GM04503 (cell line): ENCODE measurements at places on chromosomes 6 and 20.
A peak's percentile ranks its signal among the peaks of the same experiment; 100 is the strongest.

DNA sequence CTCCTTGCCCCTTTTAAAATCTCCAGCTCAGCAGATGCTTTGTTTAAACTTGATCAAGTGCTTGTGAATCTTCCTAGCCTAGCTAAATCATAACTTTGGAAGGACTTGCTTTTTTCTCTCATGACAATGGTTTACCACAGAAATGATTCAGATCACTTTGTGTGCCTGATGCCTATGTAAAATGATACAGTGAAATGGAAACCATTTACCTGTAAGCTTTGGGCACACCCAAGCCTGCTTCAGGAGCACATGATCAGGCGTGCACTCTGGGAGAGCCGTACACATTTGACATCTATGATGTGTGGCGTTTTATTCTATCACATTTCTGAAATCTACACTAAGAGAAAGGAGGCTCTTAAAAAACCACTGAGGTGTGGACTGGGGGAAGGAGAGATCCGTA lies 41.1 kb downstream of the PTPN1 start:
- DNase-seq, result no peak

DNA sequence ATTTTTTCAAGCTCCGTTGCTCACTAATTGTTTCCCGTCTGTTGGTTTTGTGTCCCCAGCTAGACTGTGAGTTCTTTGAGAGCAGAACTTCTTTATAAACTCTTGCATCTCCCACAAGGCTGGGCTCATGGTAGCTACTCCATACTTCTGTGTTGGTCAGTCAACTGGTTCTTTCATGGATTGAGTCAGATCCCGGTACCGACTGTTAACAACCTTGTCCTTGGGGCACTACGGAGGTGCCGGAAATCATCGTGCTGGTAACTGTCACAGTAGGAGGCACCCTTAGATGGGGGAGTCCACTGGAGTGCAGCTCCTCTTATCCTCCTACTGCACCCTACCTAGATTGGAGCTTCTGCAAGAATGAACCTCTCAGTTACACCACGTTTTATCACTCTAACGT lies 8.6 kb upstream of the STX16 start:
- DNase-seq, result no peak

DNA sequence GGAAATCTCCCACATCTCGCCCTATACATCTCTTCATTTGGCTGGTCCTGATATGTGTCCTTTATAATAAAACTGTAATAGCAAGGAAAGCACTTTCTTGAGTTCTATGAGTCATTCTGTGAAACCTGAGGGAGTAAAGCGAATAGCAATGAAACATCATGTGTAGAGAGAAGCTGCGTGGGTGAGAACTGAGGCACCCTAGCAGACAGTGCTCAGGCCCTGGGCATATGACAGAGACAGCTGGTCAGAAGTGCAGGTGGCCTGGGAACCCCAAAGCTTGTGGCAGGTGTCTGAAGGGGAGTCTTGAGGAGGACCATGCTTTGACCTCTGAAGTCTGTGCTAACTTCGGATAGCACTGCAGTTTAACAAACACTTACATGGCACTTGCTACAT lies 1.3 kb upstream of the BLOC1S5 start:
- DNase-seq, result no peak

DNA sequence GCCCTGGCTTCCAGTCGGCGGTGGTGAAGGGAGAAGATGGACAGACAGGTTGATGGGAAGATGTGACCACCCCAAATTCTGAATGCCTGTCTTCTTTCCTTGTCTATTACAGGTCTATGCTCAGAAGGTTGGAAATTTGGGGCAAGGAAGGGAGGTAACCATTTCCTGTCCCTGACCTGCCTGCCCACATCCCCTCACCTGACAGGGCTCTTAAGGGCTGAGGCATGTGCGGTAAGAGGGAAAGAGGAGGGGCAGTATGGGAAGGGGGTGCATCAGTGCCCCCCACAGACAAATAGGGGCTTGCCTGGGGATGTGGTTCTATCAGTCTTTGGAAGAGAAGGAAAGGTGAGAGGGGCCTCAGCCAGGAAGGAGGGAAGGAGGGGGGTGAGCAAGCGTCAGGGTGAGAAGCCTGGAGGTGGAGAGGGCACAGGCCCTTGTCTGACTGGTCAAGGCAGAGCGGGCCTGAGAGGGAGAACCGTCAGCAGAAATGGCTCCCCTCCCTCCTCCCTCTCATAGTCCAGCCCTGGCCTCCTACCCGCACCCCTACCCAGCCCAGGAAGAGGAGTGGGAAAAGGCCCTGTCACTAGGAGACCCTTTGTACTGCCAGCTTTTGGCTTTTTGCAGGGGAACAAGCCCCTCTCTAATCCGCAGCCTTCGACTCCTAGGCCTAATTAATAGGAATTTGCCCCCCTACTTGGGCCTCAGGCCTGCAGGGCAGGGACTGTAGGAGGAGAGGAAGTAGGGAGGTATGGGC lies 104.4 kb upstream of the FOXP4 start:
- no peak for DNase-seq

DNA sequence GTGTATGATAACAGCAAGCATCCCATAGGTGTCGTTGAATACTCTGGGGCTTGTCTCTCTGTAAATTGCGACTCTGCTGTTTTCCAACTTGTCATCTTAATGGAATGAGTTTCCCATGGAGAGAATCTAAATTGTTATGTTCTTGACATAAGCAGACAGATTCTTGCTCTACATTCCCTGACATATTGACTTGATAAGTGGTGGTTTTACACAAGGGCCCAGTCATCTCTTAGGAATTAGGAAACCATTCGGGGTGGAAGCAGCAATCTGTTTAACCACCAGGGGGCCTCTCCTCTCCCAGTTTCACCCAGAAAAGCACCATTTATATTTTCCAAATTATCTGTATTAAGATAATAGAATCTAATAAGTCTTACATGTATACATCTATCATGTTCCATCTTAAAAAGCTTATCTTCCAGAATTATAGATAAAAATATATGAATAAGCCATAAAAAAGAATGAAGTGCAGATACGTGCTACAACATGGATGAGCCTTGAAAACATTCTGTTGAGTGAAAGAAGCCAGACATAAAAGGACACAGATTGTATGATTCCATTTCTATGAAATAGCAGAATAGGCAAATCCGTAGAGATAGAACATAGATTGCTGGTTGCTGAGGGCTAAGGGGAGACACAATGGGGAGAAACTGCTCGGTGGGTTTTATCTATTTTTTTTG lies 23.1 kb upstream of the MROH8 start:
- peak; percentile 93 for DNase-seq

DNA sequence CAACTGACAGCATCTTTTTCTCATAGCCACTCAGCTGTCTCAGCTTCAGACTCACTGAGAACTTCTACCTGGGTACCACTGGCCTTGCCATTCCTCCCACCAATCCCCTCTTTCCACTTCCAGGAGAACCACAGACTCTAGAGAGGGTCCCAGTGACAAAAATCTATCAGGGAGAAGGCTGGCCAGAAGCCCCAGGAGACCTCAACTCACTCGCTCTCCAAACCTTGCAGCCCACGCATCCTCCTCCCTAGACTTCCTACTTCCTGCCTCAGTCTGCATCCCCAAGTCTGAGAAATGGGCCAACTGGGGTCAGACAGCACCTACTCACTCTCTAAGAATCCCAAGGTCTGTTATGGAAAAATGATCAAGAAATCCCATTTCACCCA lies 1.2 kb downstream of the TMEM239 start:
- DNase-seq, result no peak

- no peak for DNase-seq
Measured at GRCh38 chr6:81614292-81614691, 138.2 kb downstream of the TENT5A start.

GRCh38 chr6:158969148-158969547 lies 30.9 kb downstream of the RSPH3 start:
- no peak for DNase-seq

DNA sequence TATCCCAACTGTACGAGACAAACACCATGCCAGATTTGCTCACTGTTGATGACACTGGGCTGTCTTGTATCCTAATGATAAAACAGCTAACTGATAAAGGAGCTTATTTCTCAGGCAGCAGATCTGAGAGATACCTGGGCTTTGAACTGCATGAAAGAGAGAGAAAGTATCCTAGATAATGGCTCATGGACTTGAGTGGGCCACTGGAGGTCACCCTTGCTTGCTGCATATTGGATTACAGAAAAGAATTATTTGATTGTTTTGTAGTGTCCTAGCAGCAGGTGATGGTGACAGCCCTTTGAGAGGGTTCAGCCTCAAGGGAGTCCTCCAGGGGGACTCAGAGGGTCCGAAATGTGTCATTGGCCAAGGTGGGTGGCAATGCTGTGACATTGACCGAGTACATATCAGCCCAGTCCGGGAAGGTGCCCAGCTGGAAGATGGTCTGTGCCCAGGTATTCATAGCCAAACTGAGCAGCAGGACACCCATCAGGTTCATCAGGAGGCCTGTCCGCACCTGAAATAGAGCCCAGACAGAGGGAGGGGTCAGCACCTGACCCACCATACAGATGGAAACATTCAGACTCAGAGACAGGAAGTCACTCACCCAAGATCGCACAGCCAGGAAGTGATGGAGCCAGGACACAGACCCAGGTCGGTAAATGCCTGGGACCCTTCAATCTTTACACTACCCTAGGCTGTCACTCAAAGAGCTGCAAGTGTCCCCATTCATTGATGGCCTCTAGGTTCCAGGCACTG lies 9.4 kb upstream of the OCSTAMP start:
- no peak for DNase-seq

DNA sequence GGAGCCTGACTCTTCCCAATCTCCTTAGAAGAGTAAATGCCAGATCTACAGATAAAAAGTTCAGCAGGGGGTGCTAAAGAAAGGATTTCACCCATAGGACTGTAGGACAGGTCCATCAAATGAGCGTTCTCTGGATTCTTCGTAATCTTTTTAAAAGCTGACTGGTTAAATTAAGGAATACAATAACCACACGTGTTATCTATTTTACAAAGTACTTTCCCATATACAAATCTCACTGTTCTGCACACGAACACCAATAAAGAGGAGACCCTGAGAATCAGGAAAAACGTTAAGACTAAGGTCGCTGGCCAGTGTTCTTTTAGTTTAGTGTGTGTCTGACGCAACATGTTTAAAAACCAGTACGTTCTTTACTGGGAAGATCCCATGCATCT lies 542 bp downstream of the TUBE1 start:
- DNase-seq, result peak; percentile 32

- no peak for DNase-seq
Measured at GRCh38 chr6:167146135-167146534, 11.6 kb downstream of the GPR31 start.
